ENCODE measurements at places on chromosomes 11 and 22.
A peak's percentile ranks its signal among the peaks of the same experiment; 100 is the strongest.

- DNase-seq: no peak
These were observed 28.9 kb downstream of the THOC5 start for GRCh38 chr22:29524442-29525191.

DNA sequence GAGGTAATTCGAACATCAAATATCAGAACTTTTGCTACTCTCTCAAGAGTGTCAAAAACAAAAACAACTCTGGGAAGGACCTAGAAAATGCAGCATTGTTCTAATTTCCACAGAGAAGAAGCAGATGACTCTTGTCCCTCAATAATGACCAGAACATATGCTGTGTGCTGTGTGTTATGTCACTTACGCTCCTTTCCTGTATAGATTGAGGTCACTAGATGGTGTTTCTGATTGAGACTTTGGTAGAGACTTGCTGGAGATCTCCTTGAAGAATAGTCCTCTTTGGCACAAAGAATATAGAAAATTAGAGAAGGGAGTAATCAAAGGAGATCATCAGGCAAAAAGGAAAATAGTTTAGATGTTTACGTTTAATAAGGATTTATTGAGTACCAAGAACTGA lies 2.3 kb upstream of the SIK3 start:
- DNase-seq: no peak

- no peak for DNase-seq
These were observed 14.4 kb downstream of the NAALAD2 start for GRCh38 chr11:90148900-90149299.

GRCh38 chr11:64832467-64833197 lies 11.8 kb downstream of the CDC42BPG start:
- no peak for DNase-seq

DNA sequence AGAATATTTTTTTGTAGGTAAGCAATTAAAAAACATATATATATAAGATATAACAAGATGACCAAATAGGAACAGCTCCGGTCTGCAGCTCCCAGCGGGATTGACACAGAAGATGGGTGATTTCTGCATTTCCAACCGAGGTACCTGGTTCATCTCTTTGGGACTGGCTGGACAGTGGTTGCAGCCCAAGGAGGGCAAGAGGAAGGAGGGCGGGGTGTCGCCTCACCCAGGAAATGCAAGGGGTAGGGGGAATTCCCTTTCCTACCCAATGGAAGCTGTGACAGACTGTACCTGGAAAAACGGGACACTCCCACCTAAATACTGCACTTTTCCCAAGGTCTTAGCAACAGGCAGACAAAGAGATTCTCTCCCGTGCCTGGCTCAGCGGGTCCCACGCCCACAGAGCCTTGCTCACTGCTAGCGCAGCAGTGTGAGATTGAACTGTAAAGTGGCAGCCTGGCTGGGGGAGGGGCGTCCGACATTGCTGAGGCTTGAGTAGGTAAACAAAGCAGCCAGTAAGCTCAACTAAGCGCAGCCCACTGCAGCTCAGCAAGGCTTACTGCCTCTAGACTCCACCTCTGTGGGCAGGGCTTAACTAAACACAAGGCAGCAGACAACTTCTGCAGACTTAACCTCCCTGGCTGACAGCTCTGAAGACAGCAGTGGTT lies 163.8 kb downstream of the CWF19L2 start:
- no peak for DNase-seq

GRCh38 chr11:102497061-102497460 lies 33.5 kb downstream of the MMP7 start:
- DNase-seq: no peak

DNA sequence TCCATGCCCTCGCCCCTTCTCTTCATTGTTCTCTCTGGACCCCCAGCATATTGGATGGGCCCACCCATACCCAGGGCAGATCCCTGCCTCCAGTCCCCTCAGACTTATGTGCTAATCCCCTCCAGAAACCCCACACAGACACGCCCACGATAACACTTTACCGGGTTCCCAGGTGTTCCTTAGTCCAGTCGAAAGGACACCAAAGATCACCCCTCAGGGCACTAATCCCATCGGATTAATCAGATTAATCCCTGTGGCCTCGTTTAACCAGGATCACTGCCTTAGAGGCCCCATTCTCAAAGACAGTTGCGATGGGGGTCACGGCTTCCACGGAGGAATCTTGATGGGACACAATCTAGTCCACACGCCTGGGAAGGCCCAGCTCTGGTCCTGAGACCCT lies 80.8 kb downstream of the SHANK2 start:
- no peak for DNase-seq

DNA sequence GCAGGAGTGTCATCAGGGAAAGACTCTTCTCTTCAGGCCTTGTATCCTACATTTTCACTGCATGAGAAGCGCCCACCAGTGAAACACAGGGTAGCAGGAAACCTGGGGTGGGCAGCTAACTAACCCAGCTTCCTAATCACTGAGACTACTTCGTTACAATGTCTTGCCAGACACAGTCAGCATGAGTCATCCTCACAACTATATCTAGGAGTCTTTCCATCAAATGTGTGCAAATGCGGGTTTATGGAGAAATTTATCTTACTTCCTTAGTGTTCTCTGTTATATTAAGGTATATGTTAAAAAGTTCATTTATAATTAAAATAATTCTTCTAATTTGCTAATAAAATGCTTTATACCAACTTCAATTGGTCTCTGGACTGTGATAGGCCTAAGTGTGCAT lies 79.9 kb upstream of the RAB1B start:
- DNase-seq: no peak

DNA sequence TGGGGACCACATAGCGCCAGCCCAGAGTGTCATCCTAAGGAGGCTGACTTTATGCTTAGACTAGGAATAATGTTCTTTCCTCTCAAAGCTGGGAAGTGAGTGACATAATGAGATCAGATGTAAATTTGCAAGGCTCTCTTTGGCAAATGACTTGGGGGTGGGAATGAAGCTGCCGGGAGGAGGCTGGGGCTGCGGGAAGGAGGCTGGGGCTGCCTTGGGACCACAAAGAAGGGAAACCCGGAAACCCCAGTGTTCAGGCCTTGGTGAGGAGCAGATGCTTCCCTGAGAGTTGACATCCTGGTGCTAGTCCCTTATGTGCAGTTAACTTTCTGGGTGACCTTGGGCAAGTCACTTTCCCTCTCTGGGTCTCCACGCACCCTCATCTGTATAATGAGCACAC lies 182.0 kb downstream of the CHST1 start:
- DNase-seq: no peak

GRCh38 chr11:16526947-16527346 lies 170.6 kb upstream of the SOX6 start:
- no peak for DNase-seq

DNA sequence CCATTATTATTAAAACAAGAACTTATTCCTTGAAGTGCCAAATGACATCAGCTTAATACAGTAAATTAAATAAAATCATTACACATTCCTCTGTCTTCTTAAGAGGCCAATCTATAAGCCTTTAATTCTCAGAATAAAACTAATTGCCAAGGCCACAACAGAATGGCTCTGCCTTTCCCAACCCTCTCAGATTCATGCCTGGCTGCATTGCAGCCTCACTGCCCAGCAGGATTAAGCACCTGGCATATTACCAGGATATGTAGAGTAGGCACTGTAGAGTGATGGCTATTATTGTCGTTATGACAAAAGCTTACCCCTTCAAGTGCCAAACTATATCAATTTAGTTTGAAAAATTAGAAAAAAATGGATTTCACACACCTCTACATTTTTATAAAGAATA lies 9.4 kb upstream of the CALCA start:
- DNase-seq: no peak

- DNase-seq: no peak
These were observed 19.6 kb upstream of the CCDC134 start for GRCh38 chr22:41780746-41781505.

DNA sequence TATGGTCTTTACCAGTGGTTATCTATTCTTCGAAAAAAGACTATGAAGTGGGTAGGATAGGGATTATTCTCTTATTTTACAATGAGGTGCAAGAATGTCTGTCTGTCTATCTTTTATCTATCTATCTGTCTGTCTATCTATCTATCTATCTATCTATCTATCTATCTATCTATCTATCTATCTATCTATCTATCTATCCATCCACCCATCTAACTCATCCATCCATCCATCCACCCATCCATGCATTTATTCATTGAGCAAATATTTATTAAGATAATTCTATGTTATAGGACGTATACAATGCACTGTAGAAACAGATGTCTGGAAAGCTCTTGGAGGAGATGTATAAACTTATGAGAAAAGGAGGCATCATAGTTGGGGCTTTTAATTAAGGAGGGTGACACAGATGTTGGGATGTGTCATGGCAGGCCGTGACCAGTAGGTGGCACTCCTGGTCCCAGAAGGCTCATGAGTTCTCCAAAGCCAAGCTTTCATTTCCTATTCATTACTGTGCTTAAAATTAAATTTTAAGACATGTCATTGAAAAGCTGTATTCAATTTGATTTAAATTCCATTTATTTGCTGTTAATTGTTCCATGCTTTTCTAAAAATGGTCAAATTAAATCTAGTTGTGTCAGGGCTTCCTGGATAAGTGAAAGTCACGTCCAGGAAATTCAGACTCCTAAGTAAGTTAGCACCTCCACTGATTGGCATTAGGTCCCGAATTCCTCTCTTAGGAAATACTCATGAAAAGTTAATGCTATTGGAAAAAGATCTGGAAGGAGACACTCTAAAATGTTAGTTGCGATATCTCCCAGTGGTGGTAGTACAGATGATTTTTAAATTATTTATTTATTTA lies 19.0 kb upstream of the E2F8 start:
- DNase-seq: peak; percentile 69

DNA sequence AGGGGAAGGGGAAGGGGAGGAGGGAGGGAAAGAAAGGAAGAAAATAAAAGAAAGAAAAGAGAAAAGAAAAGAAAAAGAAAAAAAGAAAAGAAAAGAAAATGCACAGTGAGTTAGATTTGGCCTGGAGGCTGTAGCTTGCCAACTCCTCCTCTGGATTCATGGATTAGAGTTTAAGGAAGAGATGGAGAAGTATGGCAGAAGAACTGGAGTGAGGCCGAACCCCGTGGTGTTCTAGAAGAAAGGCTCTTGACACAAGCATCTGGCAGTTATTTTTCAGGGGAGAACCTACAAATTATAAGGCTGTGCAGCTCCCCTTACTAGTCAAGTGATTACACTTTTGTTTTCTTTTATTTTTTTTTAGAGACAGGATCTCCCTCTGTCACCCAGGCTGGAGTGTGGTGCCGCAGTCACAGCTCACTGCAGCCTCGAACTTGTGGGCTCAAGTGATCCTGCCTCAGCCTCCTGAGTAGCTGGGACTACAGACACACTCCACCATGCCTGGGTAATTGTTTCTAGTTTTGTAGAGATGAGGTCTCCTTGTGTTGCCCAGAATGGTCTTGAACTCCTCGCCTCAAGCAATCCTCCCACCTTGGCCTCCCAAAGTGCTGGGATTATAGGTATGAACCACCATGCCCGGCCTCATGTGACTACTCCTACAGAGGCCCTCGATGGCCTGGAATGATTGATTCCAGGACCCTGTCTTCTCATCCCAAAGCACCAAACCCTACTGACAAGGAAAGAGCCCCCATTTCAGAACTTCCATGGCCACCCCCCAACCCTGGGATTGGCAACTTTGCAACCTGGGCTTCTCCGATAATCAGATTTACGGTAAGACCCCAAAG lies 19.5 kb downstream of the ZNF74 start:
- no peak for DNase-seq

- no peak for DNase-seq
These were observed 9.2 kb downstream of the APOA4 start for GRCh38 chr11:116813781-116814471.

DNA sequence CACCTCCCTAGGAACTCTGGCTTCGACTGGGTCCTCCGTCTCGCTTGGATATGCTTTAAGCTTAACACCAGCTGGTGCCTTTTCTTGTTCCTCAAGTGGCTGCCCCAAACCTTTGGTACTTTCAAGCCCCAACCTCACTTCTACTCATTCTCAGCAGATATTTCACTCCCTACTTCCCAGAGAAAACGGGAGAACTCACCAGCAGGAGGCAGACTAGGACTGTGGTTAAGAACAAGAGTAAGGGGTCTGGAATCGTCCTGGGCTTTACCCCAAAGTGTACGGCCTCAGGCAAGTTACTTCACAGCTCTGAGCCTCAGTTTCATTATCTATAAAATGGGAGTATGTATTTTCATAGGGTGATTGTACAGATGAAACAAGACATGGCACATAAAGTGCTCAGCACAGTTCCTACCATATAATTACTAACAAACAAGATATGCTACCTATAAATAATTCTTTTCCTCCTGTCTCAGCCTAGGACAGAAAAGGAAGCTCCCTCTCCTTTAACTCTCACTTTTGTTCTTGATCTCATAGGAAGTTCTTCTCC lies 37.8 kb downstream of the PAMR1 start:
- no peak for DNase-seq

GRCh38 chr22:25410849-25411248 lies 153.6 kb upstream of the GRK3 start:
- DNase-seq: no peak

- no peak for DNase-seq
These were observed 245.0 kb downstream of the BRD1 start for GRCh38 chr22:49582678-49583077.

- DNase-seq: peak; percentile 27
These were observed 4.7 kb upstream of the FAM111B start for GRCh38 chr11:59102259-59102765.

All from hematopoietic multipotent progenitor cell treated with erythropoietin and hydrocortisone succinate and interleukin-3 and kit ligand, for 15 days (in vitro differentiated cells).